Uterine smooth muscle cell (primary cell): ENCODE measurements at places on chromosomes 1 and 21. TPM values are rescaled to one million over a fixed set of nuclear protein-coding genes. Genes with fewer than 3 reads are reported as not detected.

The CLDN17 gene
- not detected in 2 replicates for total RNA-seq

The LEMD1 gene
- total RNA-seq, result 0.33 TPM in 1 of 2 replicates, not detected in the other

The AIRE gene
- under 0.01 TPM in 1 of 2 replicates, not detected in the other for total RNA-seq

The KLHDC9 gene
- total RNA-seq, result 1.3 and 1.6 TPM in 2 replicates

The SPRR2G gene
- not detected in 2 replicates for total RNA-seq
